Cortex of kidney (tissue), 1 donor: ENCODE measurements at places on chromosomes 7 and 10.

GRCh38 chr7:7772397-7772821, 54.0 kb upstream of the RPA3 start:
- DNase-seq = no peak

DNA sequence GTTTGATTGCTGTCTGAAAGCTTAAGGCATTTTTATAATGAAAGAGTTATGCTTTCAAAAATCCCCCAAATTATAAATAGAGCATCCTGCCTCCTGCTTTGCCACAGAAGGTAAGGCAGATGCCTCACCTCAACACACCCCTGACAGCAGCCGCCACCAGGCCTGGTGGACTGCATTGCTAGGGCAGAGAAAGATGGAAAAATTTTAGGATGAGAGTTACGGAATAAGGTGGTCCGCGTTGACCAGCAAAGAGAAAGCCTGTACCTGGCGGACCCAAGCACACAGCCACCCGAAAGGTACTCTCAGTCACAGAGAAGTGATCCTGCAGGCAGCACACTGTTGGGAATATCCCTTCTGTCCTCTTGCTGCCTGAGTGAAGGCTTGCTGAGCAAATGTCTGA, 360.4 kb upstream of the SHH start:
- no peak for DNase-seq

DNA sequence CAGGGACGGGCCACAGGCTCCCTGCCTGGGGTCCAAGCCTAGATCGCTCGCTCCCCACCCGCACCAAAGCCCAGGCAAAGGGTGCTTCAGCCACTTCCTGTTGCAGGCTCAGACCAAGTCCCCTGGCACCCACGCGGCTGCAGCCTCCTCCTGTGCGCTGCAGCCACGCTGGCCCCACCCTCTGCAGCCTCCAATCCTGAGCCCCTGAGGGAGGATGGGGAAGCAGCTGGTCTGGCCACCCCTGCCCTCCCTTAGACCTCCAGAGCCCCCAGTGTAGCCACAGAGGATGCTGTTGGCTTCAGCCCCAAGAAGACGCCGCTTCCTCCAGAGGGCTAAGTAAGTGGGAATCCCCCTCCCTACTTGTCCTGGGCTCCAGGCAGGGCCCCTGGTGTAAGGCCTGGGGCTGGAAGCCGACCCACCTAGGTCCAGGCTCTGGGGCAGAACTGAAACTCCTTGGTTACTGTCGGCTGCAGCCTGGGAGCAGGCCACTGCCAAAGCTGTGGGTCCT, 9.4 kb downstream of the LIMK1 start:
- DNase-seq = no peak

DNA sequence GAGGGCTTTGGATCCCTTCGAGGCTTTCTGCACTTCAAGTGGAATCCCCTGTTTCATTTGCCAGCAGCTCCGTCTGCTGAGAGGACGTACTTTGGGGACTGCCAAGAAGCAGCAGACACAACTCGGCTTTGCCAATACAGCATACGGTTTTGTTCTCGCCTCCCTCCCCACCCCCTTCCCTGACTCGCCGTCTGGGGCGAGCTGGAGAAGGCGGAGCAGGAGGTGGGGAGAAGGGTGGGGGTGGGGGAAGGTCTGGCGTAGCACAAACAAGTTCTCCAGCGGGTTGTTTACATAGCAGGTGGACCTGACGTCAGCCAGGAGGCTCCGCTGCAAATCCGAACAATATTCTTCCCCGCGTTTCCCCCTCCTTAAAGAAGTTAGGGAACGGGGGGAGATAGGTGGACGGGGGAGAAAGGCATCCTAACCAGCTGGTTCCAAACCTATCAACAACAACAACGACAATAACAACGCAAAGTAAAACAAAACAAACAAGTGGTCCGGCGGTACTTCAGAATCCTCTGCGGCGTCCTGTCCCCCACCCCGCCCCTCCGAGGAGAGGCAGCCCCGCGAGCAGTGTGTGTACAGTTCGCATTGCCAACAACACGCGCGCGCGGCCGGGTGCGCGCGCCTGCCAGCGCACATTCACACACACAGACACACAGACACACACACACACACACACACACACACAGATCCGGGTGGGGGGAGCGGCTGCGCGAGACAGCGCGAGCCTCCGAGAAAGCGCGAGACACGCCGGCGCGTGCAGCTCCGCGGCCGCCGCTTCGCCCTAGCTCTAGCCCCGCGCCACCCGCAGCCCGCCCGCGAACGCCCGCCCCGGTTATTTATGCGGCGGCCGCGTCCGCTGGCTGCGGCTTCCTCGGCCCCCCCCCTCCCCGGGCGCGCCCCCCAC, 167.0 kb upstream of the PPP1R3A start:
- no peak for DNase-seq

DNA sequence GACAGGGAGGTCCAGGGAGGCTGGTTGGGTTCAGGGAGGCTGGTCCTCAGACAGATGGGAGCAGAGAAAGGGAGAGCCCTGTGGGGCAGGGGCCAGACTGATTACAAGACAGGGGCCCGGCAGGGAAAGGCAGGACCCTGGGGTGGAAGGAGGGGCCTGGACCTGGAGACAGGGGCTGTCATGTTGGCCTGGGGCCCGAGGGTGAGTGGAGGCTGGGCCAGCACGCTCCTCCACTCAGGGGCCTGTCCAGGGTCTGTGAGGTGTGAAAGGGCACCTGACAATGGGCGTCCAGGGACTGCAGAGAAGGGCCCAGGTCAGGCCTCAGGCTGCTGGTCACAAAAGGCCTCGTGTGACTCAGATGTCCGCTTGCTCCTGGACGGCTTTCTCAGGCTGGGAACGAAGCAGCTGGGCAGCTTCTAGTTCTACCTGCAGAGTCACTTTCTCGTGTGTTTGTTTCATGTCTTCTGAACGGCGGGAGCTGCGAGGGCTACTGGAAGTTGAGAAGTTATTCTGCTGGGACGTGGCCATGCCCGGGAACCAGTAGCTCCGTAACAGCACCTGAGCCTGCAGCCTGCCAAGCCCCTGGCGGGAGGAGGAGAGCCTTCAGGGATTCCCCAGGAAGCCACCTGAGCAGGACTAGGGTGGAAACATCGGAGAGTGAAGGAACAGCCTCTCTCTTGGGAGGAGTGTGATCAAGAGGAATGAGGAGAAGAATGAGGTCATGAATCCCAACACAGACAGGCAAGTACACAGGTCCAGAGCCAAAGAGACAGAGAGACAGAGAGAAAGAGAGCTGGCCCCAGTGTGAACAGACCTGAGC, 65.8 kb downstream of the KLF6 start:
- DNase-seq = no peak

DNA sequence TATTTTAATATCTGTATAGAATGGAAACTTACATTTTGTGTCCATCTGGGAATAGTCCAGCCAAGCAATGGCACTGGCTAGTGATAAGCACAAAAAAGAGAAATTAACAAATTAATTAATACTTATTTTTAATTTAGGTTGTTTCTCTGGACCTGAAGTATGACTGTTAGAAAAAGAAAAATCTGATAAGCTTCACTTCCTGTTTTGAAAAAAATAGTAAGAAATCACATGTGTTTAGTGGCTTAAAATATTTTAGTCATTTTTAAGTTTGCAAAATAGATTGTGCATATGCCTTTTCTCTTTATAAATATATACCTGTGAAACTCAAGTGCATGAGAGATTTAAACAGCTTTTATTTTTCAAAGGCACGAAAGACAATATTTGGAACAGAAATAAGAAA, 50.1 kb upstream of the CREB5 start:
- DNase-seq = no peak

- no peak for DNase-seq
Measured at GRCh38 chr7:101630591-101630990, 1.5 kb upstream of the MYL10 start.

GRCh38 chr10:22672319-22673090, 41.9 kb downstream of the PIP4K2A start:
- no peak for DNase-seq

- DNase-seq = no peak
Measured at GRCh38 chr7:154304740-154305700, 252.8 kb downstream of the DPP6 start.

GRCh38 chr10:89548673-89549072, 13.3 kb upstream of the SLC16A12 start:
- no peak for DNase-seq
